SJSA1 (cell line): ENCODE measurements at places on chromosomes 11 and 22. TPM values are rescaled to one million over a fixed set of nuclear protein-coding genes. Genes with fewer than 3 reads are reported as not detected.

KRTAP5-1 gene
- total RNA-seq = not detected in 2 replicates

OSM gene
- not detected in 2 replicates for total RNA-seq

KCNE3 gene
- not detected in 2 replicates for total RNA-seq

KRTAP5-11 gene
- not detected in 2 replicates for total RNA-seq

TRIM48 gene
- total RNA-seq = not detected in 2 replicates

DKK3 gene
- 572 and 807 TPM in 2 replicates for total RNA-seq

- H3K27ac ChIP-seq = no peak overlapping the region
- DNase-seq = no peak
- peaks cover 15% of the 10 kb centered on the region for H3K36me3 ChIP-seq
- peaks cover 11% of the 10 kb centered on the region for H3K4me1 ChIP-seq
- no peaks in the 10 kb centered on the region for H3K27me3 ChIP-seq
Observed at GRCh38 chr11:93719310-93719709, 22.0 kb downstream of the TAF1D start.

DNA sequence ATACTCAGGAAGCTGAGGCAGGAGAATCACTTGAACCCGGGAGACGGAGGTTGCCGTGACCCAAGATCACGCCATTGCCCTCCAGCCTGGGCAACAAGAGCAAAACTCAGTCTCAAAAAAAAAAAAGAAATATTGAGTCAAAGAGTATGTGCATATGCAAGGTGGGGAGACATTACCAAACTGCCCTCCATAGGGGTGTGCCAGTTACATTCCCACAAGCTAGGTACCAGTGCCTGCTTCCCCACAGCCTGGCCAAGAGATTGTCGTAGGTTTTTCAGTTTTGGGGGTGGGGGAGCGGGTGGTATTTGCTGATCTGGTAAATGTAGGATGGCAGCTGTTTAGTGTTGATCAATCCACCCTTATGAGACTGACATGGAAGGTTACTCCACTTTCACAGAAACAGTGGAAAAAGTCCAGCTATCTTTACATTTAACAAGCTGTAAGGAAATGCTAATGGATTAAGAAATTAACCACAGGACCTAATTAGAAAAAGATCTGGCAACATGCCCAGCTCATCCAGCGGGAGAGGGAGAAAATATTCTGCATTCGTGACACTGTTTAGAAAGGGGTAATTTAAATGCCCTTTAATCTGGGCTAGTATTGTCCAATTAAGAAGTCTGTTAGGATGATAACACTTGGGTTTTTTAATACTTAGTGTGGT is 89.4 kb downstream of the PACS1 start:
- H3K27ac ChIP-seq = no peak overlapping the region
- H3K36me3 ChIP-seq = no peaks in the 10 kb centered on the region
- no peak for DNase-seq
- no peaks in the 10 kb centered on the region for H3K4me1 ChIP-seq

DNA sequence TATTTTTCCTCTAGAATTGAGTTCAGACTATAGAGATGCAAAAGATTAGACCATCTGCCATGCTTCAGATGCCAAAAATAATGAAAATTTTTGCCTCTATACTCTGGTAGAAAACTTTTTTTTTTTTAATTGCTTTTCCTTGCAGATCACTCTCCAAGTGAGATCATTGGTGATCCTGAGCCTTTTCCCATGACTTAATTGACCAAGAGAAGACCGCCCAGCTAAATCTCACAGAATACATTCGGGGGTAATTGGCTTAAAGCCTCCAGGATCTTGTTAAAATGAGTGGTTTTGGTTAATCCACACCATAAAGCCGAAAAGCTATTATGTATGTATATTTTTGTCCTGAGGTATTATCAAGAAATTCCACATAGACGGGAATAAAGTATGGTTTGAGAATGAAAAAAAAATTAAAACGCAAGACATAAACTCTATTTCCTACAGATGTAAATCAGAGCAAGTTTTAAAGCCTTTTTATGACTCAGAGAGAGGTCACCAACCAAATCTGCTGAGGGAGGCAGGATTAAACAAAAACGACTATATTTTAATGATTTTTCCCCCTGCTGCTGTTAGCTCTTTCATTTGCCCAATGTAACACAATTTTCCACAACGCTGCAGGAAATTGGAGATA is 64.0 kb downstream of the PARVA start:
- peaks cover 30% of the 10 kb centered on the region for H3K36me3 ChIP-seq
- no peak for DNase-seq
- H3K4me3 ChIP-seq = no peak overlapping the region
- H3K4me1 ChIP-seq = peaks cover 17% of the 10 kb centered on the region
- H3K27me3 ChIP-seq = no peaks in the 10 kb centered on the region

DNA sequence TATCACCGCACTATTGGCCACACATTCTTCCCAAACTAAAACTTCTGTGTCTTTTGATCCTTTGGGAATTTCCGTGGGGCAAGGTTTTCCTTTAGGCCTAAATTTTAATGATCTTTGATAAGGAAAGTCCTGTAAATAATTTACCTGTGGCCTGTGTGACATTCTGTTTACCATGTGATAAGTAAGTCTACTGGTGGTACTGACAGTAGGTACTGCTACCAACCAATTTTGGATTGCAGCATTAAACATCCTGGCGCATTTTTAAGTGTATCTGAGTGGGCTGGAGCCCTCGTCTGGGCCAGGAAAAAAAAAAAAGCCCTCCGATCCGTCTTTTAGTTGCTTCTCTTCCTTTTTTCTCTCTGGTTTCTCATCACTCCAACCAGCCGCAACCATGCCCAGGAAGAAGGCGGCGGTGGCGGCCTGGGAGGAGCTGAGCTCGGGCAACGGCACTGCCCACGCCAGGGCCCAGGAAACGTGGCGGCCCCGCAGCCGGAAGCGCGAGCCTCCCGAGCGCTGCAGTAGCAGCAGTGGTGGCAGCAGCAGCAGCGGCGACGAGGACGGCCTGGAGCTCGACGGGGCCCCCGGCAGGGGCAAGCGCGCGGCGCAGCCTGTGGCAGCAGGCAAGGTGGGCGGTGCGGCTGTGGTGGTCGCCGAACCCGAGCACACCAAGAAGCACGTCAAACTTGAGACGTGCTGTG is 33.6 kb downstream of the ASRGL1 start:
- no peaks in the 10 kb centered on the region for H3K4me1 ChIP-seq
- no peaks in the 10 kb centered on the region for H3K36me3 ChIP-seq
- H3K27me3 ChIP-seq = no peaks in the 10 kb centered on the region; the same call in 1 of the 2 replicates
- H3K4me3 ChIP-seq = no peak overlapping the region
- no peak for DNase-seq

DNA sequence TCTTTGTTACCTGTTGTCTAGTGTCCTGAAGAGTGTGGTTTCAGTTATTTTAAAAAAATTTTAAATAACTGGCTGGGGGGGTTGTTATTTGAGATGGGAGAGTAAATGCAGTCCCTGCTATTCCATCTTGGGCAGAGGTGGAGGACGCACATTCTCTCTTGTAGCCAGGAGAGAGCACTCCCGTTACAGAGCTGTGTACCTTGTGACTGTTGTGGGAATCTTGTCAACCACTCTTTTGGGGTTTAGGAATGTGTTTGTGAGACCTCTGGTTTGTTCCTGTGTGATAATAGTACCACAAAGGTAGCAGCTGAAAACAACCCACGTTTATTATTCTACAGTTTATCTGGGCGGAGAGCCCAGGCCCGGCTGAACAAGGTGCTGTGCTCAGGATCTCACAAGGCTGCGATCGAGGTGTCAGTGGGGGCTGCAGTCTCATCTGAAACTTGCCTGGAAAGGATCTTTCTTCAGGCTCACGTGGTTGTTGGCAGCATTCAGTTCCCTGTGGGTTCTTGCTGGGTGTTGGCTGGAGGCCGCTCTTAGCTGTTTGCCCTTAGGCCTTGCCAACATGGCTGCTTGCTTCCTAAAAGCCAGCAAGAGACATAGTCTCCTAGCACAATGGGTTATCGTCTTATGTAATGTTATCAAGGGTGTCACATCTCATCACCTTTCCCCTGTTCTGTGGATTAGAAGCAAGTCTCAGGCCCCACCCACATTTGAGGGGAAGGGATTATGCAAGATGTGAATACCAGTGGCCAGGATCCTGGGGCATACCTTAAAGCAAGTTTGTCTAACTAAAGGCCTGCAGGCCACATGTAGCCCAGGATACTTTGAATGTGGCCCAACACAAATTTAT is 20.6 kb downstream of the IGHMBP2 start:
- no peaks in the 10 kb centered on the region for H3K27me3 ChIP-seq
- H3K27ac ChIP-seq = no peak overlapping the region
- H3K4me1 ChIP-seq = no peaks in the 10 kb centered on the region
- no peak for DNase-seq
- H3K4me3 ChIP-seq = no peak overlapping the region
- peaks cover 97% of the 10 kb centered on the region for H3K36me3 ChIP-seq

DNA sequence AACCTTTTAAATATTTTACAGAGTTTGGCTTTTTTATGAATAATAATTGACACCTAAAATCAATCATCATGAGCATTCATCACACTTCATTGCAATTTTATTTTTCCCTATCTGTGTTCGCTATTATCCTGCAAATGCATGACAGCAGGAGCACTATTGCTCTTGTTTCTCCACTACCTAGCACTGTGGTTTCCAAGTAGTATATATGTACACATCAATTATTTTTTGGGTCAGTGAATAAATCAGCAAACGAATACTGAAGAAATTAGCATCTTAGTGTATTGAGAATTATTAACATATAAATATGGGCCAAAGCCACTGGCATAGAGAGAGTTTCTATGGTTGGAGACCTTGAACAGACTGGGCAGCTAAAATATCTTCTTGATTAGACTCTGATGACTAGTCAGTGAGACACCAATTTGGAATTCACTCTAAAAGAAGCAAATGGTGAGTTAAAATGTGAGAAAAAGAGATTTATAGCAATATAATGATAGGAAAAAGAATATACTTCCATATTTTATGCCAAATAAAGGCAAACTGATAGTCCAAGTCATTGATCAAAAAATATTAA is 731.1 kb upstream of the LUZP2 start:
- no peaks in the 10 kb centered on the region for H3K27me3 ChIP-seq
- H3K27ac ChIP-seq = no peak overlapping the region
- H3K4me1 ChIP-seq = no peaks in the 10 kb centered on the region
- no peak overlapping the region for H3K4me3 ChIP-seq
- no peaks in the 10 kb centered on the region for H3K36me3 ChIP-seq
- DNase-seq = no peak

GRCh38 chr11:113952588-113952987 is 22.3 kb upstream of the HTR3A start:
- H3K36me3 ChIP-seq = no peaks in the 10 kb centered on the region
- no peaks in the 10 kb centered on the region for H3K4me1 ChIP-seq
- DNase-seq = no peak
- H3K27ac ChIP-seq = no peak overlapping the region
- no peaks in the 10 kb centered on the region for H3K27me3 ChIP-seq

GRCh38 chr11:16572945-16573344 is 165.5 kb upstream of the C11orf58 start:
- H3K27me3 ChIP-seq = no peaks in the 10 kb centered on the region
- no peak overlapping the region for H3K27ac ChIP-seq
- H3K4me1 ChIP-seq = 0 out of 2 replicates have a peak, but pooled peaks cover 3% of the 10 kb centered on the region
- H3K4me3 ChIP-seq = no peak overlapping the region

GRCh38 chr11:59247531-59248227 is 35.0 kb upstream of the MPEG1 start:
- H3K27ac ChIP-seq = no peak overlapping the region
- no peaks in the 10 kb centered on the region for H3K36me3 ChIP-seq
- no peaks in the 10 kb centered on the region for H3K27me3 ChIP-seq
- no peak overlapping the region for H3K4me3 ChIP-seq
- H3K4me1 ChIP-seq = peaks cover 42% of the 10 kb centered on the region
- peak; percentile 70 for DNase-seq

GRCh38 chr11:60797846-60798630 is 12.9 kb downstream of the MS4A10 start:
- no peaks in the 10 kb centered on the region for H3K36me3 ChIP-seq
- no peak overlapping the region for H3K27ac ChIP-seq
- no peak for DNase-seq
- no peaks in the 10 kb centered on the region for H3K4me1 ChIP-seq
- H3K4me3 ChIP-seq = no peak overlapping the region

- no peak for DNase-seq
- no peak overlapping the region for H3K4me3 ChIP-seq
- H3K36me3 ChIP-seq = peaks cover 20% of the 10 kb centered on the region
- H3K27ac ChIP-seq = peak overlapping the region; percentile 78
- H3K4me1 ChIP-seq = peaks cover 22% of the 10 kb centered on the region
- no peaks in the 10 kb centered on the region for H3K27me3 ChIP-seq
Observed at GRCh38 chr22:31585161-31585859, 76.7 kb downstream of the PISD start.

DNA sequence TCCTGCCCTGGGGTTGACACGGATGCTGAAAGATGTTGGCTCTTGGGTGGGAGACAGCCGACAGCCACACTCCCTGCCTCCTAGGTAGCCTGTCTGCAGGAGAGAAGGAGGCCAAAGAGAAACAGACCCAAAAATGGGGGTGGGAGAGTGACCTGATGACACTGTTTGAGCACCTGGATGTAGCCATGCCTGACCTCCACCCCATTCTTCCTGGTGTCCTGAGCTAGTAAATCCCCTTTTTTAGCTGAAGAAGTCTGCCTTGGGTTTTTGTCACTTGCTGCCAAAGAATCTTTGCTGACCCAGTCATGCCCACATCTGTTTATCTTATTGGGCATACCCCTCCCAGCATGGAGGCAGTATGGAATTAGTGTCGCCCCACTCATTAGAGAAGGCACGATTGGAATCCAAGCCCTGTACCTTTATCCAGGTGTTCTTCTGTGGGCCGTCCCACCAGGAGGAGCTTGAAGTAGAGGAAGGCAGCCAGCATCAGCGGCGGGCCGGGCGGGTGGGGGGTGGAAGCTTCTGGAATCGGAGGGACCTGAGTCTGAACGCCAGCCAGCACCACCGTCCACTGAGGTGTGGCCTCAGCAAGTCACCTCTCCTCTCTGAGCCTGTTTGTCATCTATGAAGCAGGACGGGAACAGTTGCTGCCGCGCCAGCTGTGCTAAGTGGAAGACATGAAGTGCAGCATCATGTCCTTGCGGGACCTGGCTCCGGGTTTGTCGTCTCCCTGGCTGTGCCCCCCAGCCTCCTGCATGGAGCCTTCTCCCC is 37.8 kb downstream of the IGHMBP2 start:
- no peak overlapping the region for H3K4me3 ChIP-seq
- no peaks in the 10 kb centered on the region for H3K27me3 ChIP-seq
- peaks cover 45% of the 10 kb centered on the region for H3K36me3 ChIP-seq
- DNase-seq = no peak
- peaks cover 16% of the 10 kb centered on the region for H3K4me1 ChIP-seq
- no peak overlapping the region for H3K27ac ChIP-seq

GRCh38 chr11:17514476-17514875 is 29.7 kb downstream of the USH1C start:
- H3K4me1 ChIP-seq = no peaks in the 10 kb centered on the region
- no peak overlapping the region for H3K27ac ChIP-seq
- DNase-seq = no peak
- peaks cover 41% of the 10 kb centered on the region for H3K27me3 ChIP-seq
- H3K4me3 ChIP-seq = no peak overlapping the region
- H3K36me3 ChIP-seq = no peaks in the 10 kb centered on the region

GRCh38 chr22:36578619-36579018 is 49.7 kb upstream of the EIF3D start:
- H3K36me3 ChIP-seq = no peaks in the 10 kb centered on the region
- H3K4me3 ChIP-seq = no peak overlapping the region
- H3K27me3 ChIP-seq = peaks cover 29% of the 10 kb centered on the region
- H3K27ac ChIP-seq = no peak overlapping the region
- H3K4me1 ChIP-seq = peaks cover 7% of the 10 kb centered on the region
- DNase-seq = no peak

GRCh38 chr11:16133867-16134266 is 222.5 kb downstream of the SOX6 start:
- H3K4me3 ChIP-seq = no peak overlapping the region
- DNase-seq = no peak
- H3K27me3 ChIP-seq = no peaks in the 10 kb centered on the region
- no peaks in the 10 kb centered on the region for H3K36me3 ChIP-seq

GRCh38 chr11:106601684-106602297 is 416.5 kb downstream of the GUCY1A2 start:
- no peaks in the 10 kb centered on the region for H3K36me3 ChIP-seq
- DNase-seq = no peak
- no peak overlapping the region for H3K4me3 ChIP-seq
- no peaks in the 10 kb centered on the region for H3K4me1 ChIP-seq
- no peak overlapping the region for H3K27ac ChIP-seq
- no peaks in the 10 kb centered on the region for H3K27me3 ChIP-seq
